ENCODE measurements at places on chromosomes 16 and 17.

GRCh38 chr17:79083191-79083971 is 8.8 kb downstream of the ENGASE start:
- DNase-seq, result no peak

- no peak for DNase-seq
Observed at GRCh38 chr16:51445250-51445649, 294.2 kb upstream of the SALL1 start.

DNA sequence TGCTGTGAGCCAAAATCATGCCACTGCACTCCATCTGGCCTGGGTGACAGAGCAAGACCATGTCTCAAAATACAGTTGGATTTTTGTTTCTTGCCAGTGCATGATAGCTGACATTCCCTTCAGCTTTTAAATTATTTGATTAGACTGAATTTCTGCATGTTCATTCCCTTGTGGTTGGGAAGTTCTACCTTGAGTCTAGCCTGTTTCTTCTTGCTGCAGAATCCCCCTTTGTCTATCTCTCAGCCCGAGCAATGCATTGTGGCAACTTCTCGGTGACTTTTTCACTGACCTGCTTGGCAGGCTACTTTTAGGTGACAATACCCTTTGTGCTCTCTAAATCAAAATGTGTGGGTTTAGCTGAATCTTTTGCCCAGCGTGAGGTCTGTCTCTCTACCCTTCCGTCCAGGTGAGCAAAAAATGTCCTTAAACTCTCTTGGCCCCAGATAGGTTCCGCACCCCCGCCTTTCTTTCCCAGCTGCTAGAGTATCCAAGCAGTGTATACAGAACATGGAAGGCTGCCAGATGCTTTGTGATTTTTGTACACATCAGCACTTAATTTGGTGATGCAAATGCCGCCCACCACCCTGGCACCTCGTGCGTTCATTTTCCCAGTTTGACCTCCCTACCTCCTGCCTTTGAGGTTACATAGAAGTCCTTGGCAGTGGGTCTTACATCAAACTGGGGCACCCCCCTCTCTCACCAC is 130.2 kb downstream of the ABCC6 start:
- DNase-seq, result no peak

DNA sequence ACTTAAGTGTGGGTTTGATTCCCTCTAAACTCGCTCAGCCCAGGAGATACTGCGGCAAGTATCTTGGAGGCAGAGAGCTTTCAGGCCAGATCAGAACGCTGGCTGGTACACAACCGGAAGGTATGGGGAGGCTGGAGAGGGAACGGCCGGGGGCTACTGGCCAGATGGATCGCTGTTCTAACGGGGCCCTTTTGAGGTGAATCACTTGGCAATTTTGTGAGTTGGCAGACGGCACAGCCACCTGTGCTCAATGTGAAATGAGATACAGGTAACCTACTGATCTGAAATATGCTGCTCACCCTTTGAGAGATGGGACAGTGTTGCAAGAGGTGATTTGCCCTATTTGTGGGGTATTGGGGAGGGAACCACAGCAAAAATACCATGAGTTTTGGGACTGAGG is 622.9 kb upstream of the RBFOX1 start:
- no peak for DNase-seq

DNA sequence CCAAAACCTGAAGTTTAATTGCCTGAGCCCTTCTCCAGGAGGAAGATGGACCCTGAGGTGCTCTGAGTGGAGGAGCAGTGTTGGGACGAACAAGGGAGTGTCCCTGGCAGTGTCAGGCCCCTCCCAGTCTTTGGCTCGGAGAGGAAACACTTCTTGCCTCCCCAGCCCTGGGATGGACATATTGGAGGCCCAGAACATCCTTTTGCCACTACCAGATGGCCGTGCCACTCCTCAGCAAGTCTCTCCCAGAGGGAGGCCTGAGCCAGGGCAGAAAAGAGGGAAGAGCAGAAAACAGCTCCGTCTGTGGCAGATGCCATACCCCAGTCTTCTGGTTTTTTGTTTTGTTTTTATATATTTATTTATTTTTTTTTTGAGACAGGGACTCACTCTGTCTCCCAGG is 91.5 kb upstream of the CRHR1 start:
- no peak for DNase-seq

DNA sequence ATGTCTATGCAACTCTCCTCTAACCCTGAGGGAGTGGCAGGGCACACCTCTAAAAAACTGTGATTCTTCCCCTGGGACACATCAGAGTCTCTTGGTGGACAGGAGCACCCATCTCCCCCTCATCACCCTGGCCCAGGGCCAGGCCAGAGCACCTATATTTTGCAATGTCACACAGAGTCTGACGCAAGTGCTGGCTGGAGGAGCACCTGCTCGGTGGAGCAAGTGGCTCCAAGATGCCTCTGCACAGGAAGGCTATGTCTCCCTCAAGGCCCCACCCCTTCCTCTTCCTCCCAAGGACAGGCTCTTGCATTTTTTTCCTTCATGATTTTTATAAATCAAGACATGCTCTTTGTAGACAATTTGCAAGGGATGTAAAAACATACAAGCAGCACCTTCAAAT is 13.3 kb downstream of the SNN start:
- DNase-seq, result no peak

DNA sequence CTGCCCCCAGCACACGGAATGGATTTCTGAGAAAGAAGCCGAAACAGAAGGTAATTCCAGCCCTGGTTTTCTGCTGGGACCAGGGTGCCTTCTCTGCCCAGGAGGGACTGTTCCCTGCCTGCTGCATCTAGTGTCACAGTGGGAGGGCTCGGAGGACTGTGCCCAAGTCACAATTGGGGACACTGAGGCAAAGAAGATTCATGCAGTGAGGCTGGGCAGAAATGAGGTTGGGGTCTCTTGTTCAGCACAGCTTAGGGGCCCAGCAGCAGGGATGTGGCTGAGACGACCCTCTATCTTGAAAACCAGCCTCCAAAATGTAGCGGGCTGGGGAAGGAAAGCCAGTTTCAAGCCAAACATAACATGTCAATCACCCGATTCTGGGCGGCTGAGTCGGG is 592 bp downstream of the IL21R start:
- no peak for DNase-seq

DNA sequence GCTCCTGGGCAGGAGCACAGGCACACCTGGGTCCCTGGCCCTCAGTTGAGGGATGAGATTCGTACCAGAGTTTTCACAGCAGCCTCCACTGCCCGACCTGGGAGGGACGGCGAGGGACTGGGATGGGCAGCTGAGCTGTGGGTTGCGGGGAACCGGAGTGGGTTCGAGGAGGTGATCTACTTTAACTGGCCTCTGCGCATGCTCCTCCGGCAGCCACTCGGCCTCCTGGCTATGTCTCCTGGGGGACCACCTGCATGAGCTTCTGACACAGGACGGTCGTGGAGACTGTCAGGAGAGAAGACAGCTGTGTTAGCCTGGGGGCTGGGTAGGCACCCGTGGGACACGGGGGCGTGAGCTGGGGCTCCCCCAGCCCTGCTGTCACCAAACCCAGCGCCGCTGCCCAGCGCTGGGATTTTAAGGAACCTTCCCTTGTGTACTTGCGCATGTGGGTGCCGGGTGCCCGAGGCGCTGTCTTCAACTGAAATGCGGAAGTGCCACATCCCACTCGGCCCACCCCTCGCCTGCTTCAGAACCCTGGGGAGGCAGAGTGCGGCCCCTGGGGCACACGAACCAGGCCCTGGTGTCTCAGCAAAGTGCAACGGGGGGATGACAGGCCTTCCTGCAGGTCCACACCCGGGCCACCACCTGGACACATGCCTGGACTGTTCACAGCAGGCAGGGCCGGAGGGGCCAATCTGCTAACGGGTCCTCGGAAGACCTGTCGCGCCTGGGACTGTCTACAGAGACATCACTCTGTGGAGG is 36.4 kb downstream of the SLC7A5 start:
- no peak for DNase-seq

DNA sequence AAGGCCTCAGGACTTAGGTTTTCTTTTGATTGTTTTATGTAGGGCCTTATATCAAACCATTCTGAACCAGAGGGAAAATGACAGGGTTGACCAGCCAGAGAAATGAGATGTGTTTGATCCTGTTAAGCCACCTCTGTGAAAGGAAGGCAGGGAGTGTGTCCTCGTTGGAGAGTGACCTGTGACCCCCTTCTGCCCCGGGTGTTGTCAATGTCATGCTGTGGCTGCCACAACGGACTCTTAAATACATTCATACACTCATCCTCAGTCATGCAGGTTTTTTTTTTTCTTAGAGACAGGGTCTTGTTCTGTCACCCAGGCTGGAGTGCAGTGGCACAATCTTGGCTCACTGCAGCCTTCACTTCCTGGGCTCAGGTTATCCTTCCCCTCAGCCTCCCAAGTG is 6.1 kb downstream of the MYCBPAP start:
- no peak for DNase-seq

DNA sequence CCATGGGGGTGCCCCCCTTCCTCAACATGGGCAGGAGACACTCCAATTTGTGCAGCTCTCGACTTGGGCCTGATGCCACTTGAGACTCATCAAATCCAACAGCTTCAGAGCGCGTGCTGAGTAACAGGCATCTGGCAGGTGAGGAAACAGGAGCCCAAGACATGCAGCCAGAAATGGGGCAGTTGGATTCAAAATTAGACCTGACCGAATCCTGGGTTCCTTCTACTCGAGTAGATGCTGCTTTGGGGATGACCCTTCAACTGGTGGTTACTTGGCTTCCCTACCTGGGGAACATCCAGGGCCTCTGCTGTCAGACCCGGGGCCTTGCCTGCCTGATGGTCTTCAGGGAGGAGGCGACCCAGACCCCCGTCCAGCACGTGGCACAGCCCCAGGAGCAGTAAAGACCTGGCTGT is 488 bp upstream of the NTN3 start:
- DNase-seq, result no peak

GRCh38 chr17:21453144-21453898 is 77.2 kb downstream of the KCNJ12 start:
- DNase-seq, result no peak

GRCh38 chr16:82092711-82093110 is 57.7 kb downstream of the HSD17B2 start:
- DNase-seq, result no peak

DNA sequence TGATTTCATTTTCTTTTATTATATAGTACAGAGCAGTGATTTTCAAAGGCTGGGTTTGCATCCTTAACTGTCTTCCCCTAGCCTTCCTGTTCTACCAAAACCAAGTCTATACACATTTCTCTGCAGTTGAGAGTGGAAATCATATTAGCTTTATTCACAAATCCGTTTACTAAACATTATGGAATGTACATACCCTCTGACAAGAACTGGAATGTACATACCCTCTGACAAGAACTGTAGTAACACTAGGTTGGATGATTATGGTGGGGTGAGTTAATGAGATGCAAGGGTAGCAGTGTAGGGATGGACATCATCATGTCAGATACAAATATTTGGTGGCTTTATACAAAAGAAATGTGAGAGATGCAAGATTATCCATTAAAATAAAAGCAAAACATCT is 154.8 kb downstream of the CYB561 start:
- no peak for DNase-seq

- DNase-seq, result no peak
Observed at GRCh38 chr17:14337596-14338079, 36.8 kb downstream of the HS3ST3B1 start.
